Urinary bladder (tissue), 4 donors: ENCODE measurements at places on chromosomes 6 and 20. TPM values are rescaled to one million over a fixed set of nuclear protein-coding genes. Genes with fewer than 3 reads are reported as not detected.

CYP21A2 gene
- 2.3 TPM for polyA plus RNA-seq

C6orf52 gene
- 0.57 TPM for polyA plus RNA-seq

NR2E1 gene
- polyA plus RNA-seq: not detected

SLC25A27 gene
- polyA plus RNA-seq: 15.0 TPM

ITPR3 gene
- 11.0 TPM for polyA plus RNA-seq

CYB5R4 gene
- 13.4 TPM for polyA plus RNA-seq
